ENCODE measurements at places on chromosomes 3 and 15. TPM values are rescaled to one million over a fixed set of nuclear protein-coding genes. Genes with fewer than 3 reads are reported as not detected.

Gene TUBGCP5
- total RNA-seq: 27.6 TPM

Gene LRRN1
- total RNA-seq: 1.4 TPM

Gene LRRIQ4
- total RNA-seq: under 0.01 TPM

Gene ADCY5
- 1.4 TPM for total RNA-seq

Gene CPNE9
- total RNA-seq: not detected

Gene ZNF654
- 29.5 TPM for total RNA-seq

Gene RARRES1
- total RNA-seq: 6.7 TPM

All from articular chondrocyte of knee joint (primary cell).